ENCODE measurements at places on chromosomes 7 and 10. TPM values are rescaled to one million over a fixed set of nuclear protein-coding genes. Genes with fewer than 3 reads are reported as not detected.

ZNF239 gene
- 1.7 TPM for total RNA-seq

AGAP5 gene
- 6.6 TPM for total RNA-seq

GIMAP1 gene
- total RNA-seq: not detected

GRCh38 chr10:77637532-77638320 lies at the start of gene KCNMA1:
KCNMA1 (minus strand) TSS chr10:77637808.
- peak; percentile 67 for DNase-seq

GRCh38 chr7:42945821-42946626 lies 13.8 kb downstream of the MRPL32 start:
- no peak for DNase-seq

DNA sequence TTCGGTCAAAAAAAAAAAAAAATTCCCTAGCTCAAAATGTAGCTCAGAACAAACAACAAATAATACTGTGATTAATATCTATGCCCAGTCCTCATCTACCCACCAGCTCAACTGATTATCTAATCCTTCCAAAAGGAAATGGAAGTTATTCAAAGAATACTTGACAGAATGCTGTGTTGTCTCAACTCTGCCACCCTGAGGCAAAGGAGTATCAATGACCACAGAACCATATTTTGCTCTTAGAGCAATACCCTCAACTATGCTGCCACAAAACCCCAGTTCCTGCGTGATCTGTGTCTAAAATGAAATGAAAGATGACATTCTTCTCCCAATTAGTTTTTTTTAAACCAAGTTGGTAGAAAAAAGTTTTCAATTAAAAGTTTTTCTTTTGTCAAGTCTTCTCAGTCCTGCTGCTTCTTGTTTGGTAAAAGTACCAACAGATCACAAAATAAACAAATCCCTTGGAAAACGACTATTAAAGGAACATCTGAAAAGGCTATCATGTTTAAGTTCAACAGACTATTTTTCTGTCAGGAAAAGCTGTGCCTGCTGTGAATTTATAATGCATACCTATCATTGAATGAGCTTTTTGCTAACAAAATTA lies 21.6 kb downstream of the RBM28 start:
- peak; percentile 84 for DNase-seq

GRCh38 chr7:101779267-101779666 lies 38.2 kb upstream of the CUX1 start:
- DNase-seq: peak; percentile 63

DNA sequence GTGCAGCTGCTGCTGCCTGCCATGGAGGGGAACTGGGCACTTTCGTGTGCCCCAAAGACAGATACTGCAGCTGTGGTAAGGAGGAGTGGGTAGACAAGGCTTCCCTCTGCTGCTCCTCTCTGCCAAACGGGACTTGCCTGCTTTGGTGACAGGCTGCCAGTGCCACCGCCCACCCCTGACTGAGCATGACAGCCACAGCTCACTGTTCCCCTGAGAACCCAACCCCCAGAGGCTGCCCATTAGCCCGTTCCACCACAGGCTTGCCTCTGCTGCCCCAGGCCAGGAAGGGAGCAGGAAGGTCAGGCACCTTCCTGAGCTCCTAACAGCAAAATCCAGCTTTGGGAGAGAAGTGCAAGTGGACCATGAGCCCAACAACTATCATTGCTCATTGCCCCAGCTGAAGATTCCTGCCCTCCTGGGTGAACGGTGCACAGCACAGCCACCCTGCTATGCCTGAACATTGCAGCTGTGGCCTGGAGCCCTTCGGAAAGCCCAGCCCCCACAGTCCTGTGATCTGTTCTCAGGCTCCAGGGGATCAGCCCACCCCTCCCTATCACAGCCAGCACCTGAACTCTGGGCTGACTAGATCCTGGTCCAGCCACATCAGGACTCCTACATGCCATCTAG lies 58.7 kb upstream of the ANTXRL start:
- DNase-seq: no peak

GRCh38 chr10:122173766-122174435 lies 97.2 kb upstream of the BTBD16 start:
- DNase-seq: no peak

DNA sequence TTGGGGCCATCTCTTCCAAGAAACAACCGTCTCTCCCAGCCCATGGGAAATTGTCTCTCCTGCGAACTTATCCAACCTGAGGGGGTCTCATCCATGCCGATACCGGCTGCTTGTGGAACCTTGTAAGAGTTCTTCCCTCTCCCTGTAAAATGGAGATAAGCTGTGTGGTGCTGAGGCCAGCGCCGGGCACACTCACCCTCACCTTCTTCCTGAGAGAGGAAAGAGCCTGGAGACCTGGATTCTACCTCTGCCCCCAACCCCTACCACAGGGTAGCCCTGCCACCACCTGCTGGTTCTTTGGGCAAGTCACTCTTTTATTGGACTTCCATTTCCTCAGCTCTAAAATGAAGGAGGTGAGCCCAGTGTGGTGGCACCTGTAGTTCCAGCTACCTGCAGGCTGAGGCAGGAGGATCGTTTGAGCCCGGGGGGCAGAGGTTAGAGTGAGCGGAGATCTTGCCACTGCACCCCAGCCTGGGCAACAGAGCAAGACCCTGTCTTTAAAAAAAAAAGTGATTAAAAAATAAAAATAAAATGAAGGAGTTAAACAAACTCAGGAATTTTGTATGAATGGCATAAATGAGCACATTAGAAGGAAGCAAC lies 38.4 kb upstream of the PSAP start:
- DNase-seq: no peak

Data from myocyte (in vitro differentiated cells).